ENCODE measurements at places on chromosomes 4 and X. TPM values are rescaled to one million over a fixed set of nuclear protein-coding genes. Genes with fewer than 3 reads are reported as not detected.

DNA sequence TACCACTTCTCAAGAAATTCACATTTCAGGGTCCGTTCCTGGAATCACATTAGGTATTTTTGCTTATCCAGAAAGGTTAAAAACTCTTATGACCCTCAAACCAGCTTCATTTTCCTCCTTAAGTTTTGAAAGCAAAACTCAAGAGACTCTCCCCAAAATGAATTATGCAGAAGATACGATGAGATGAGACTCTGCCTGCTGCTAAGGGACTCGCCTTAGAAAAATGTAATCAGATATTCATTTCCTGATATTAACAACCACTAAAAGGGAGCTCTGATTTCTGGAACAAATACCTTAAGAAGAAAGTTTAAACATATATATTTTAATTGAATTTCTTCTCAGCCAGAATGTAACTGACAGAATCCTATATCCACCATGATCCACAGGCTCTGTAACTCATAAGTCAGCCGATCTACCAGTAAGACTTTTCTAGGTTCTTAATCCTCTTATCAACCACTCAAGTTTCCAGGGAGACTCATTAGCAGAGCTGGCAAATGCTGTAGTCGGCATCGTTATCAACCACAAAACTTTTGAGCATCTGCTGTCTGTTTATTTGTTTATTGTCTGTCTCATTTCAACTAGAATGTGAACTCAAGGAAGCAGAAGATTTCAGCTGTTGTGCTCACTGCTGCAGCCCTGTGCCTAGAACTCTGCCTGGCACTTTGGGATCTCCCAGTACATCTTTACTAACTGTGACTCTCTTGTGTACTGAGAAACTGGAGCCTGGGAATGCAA lies 112.5 kb downstream of the LDB2 start:
- DNase-seq, result no peak

DNA sequence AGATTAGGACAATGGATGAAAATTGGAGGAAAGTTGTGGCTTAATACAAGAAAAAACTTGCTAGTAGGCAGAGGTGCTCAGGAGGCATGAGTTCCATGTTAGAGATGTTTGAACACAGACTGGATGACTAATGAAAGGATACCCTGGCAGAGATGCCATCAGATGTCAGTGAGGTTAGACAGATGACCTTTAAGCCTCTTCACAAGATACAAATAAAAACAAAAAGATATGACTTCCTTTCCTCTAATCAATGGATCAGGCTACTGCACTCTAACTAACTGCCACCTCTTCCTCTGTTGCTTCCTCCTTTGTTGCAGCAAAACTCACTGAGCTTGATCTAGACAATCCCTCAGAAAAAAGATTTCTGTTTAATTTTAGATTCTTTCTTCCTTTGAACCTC lies 14.7 kb downstream of the STAP1 start:
- no peak for DNase-seq

Gene HUWE1
- 76.3 TPM for total RNA-seq

Gene KLHL13
- total RNA-seq, result 0.13 TPM

- DNase-seq, result no peak
Observed at GRCh38 chr4:140862177-140862442, 105.9 kb upstream of the TBC1D9 start.

DNA sequence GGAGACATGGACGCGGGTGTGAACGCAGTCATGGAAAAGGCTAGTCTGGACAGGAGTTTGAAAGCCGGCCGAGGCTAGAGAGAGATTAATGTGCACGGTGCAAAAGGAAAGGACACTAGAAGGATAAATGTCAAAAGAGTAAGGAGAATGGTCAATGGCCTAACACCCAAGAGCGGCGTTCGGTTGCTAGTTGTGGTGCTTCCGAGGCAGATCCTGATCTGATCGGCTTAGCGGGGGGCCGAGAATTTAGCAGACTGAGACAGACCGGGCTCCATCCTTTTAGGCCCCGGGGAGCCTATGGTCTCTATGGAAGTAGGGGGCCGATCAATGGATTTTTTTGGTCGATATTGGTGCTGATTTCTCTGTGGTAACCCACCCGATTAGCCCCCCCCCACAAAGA lies 6.9 kb downstream of the GAGE10 start:
- no peak for DNase-seq

Gene VBP1
- 94.2 TPM for total RNA-seq

DNA sequence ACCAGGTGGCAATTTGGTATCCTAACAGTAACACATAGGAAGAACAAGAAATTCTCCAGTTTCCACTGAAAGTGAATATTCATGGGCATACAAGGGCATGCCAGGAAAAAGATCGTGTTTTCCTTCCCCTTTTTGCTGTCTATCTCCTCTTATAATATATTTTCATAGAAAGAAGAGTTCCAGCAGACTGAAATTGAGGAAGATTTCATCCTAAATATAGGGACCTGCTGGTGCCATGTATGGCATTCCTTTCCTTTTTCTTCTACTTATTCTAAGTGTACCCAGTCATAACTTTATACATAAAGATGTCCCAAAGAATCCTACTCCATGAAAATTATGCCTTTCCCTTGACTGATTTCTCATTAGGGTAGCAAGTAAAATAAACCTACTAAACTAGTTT lies 40.8 kb upstream of the KCNIP4 start:
- DNase-seq, result no peak

DNA sequence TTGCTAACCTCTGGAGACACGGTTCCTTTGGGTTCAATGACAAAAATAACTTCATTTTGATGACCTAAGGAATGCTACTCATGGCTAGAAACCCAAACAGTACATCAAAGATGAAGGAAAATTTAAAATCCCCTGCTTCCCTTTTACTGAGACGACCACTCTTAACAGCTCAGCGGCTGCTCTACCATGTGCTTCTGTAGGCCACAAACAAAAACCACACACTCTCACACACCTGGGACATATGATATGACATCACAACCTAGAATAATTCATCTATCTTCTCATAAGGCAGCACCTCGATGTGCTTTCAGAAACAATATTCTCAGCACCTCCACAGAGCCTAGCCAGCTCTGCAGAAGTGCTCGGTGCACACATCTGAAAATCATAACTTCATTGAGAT lies 34.7 kb downstream of the ABLIM2 start:
- DNase-seq, result no peak

- DNase-seq, result peak; percentile 62
Observed at GRCh38 chr4:174869339-174869738, 40.3 kb upstream of the GLRA3 start.

Gene HTR2C
- not detected for total RNA-seq

DNA sequence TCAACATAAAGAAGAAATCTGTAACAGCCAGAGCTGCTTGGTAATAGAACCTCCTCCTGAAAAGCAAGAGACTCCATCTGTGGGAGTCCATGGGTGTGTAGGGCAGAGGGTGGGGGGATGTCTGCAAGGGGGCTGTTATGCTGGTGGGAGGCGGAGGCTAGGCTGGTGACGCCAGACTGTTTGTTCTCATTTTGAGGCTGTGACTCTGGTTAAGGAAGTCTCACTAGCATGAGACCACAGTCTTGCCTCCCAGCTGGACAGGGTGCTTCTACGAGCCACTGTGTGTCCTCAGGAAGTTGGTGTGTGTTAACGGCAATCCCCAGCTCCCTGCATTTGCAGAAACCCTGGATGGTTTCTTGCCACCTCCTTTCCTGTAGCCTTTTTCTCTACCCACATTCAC lies 79.8 kb downstream of the NSUN7 start:
- DNase-seq, result no peak

Gene STARD8
- 10.6 TPM for total RNA-seq

DNA sequence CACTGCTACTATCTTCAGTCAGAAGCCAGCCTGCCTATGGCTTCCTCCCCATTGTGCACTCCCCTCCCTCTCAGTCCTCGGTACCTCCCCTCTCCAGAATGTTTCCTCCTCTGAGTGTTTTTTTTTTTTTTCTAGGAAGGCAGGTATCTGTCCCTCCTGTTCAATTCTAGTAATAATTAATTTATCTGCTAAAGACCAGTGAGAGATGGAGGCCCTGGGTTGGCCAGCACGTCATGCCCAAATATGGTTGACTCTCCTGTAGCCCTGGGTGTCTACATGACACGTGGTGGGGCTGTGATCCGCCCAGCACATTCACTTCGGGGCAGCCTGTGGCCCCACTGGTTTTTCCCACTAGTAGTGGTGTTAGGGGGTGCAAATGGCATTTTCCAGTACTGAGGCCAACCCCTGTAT lies 1.8 kb downstream of the FLNA start:
- DNase-seq, result no peak

DNA sequence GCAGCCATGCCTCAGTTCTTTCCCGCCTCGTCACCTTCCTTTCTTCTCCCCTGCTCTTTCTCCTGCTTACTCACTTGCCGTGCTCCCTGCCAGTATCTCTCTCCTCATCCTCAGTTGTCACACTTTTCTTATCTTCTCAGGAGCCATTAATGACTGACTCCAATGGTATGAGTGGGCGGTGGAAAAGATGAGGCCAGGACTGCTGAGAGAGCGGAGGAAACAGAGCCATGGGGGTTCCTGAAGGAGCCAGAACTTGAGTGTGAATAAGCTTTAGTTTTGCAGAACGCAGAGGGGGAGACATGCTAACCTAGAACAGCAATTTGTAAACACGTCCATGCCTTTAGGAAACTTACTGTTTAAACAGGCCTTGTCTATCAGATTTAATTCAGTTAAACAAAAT lies 126.5 kb downstream of the CHIC2 start:
- no peak for DNase-seq

DNA sequence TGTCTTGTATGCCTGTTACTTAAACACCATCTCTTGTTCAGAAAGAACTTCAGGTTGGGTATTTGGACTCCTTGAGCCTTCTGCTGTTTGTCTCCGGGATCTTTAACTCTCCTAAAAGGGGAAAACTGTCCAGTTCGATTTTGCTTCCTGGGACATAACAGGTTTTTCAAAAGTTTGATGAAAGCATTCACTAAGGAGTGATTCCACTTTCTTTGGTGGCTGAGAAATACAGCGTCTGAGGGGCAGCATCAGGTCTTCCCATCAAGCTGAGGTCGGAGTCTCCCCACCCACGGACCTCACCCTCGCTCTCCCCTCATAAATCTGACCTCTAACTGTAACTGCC lies 1.4 kb downstream of the AFAP1 start:
- DNase-seq, result no peak

Gene SGMS2
- total RNA-seq, result 80.2 TPM

Gene CORIN
- total RNA-seq, result 1.2 TPM

Gene STATH
- total RNA-seq, result not detected

Gene MAGEA12
- total RNA-seq, result not detected

Gene GAGE1
- not detected for total RNA-seq

Gene SSX2
- total RNA-seq, result not detected

Gene PAQR3
- 25.8 TPM for total RNA-seq

GRCh38 chr4:44100456-44100855 lies 348.2 kb downstream of the KCTD8 start:
- no peak for DNase-seq

DNA sequence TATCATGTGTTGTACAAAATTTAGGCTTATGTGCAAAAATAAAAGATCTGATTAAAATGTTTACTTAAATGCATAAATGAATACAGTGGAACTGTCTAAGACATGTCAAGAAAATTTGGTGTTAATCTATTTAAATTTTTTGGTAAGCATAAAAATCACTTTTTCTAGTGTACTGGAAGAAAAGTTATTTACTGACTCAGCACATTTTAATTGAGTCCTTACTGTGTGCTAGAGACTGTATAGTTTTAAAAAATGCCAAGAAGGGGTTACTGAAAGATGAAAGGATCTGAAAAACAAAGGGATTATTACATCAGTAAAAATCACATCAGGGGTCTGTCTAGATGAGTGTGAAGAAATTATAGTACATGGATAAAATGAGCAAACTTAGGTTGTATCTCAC lies 60.6 kb downstream of the RAPGEF2 start:
- DNase-seq, result no peak

DNA sequence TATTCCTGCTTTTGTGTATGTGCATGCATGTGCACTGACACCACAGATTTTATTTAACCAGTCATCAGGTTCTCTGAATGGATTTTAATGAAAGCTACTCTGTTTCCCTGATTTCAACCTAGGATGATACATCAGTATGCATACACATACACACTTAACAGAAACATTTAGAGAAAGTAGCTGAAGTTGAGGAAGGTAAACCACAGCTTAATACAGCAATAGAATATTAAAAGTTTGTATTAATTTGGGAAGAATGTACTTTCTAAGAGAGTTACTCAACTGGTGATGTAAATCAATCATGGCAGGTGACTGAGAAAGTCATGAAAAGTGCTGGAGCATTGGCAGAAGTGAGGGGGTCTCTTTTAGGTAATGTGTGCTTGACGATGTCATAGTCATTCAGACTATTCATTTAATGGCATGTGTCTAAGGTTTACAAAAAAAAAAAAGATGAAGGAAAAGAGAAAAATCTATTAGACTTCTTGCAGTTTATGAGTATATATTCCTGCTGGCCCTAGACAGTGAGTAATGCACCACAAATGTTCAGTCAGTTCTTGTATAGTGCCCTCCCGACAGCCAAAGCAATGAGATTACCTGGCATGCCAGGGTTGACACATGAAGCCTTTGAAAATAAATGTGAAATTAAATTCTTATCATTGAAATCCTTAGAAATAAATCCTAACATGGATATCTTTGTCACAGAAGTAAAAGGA lies 187.6 kb downstream of the RAPGEF2 start:
- peak; percentile 31 for DNase-seq

All from LHCN-M2 (cell line).